ENCODE measurements at places on chromosomes 5 and 9.

GRCh38 chr9:106846857-106847256 lies 16.1 kb upstream of the ZNF462 start:
- DNase-seq, result no peak

- no peak for DNase-seq
Measured at GRCh38 chr5:108661590-108662219, 86.0 kb upstream of the FER start.

GRCh38 chr5:155753943-155754581 lies 572.9 kb upstream of the SGCD start:
- no peak for DNase-seq

DNA sequence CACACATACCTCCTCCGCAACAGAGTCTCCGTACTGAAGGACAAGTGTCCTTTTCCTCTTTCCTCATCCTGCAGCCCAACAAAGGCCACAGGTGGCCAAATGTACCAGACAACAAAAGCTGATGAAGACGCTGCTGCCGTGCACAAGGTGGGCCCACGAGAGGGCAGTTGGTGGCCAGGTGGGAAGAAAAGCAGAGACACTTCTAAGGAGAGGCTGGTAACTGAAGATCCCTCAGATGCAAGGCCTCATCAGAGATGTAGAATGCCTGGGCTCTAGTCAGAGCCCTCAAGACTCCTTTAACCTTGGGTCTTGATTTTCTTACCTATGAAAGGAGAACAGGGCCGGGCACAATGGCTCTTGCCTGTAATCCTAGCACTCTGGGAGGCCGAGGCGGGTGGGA lies 75.7 kb downstream of the NRG2 start:
- DNase-seq, result no peak

GRCh38 chr9:98974994-98975712 lies 31.4 kb downstream of the COL15A1 start:
- peak; percentile 54 for DNase-seq

GRCh38 chr5:163478126-163478981 lies 17.9 kb downstream of the HMMR start:
- DNase-seq, result no peak

- no peak for DNase-seq
Measured at GRCh38 chr5:66013397-66013796, 87.0 kb downstream of the ERBIN start.

GRCh38 chr5:15236911-15237508 lies 263.0 kb upstream of the FBXL7 start:
- DNase-seq, result no peak

DNA sequence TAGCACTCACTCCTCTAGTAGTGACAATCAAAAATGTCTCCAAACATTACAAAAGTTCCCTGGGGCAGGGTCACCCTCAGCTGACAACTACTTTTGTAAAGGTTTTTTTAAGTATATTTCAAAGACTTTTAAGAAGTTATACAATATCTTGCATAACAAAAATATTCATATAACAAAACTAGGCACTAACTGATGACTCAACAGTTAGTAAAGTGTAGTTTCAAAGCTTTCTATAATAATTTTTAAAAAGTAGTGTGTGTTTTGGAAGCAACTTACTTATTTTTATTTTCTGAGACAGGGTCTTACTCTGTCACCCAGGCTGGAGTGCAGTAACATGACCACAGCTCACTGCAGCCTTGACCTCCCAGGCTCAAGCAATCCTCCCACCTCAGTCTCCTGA lies 84.9 kb downstream of the BAAT start:
- DNase-seq, result no peak

GRCh38 chr5:428754-429452 lies 14.1 kb upstream of the EXOC3 start:
- DNase-seq, result no peak

GRCh38 chr9:87008667-87009066 lies 61.4 kb upstream of the GAS1 start:
- DNase-seq, result no peak

DNA sequence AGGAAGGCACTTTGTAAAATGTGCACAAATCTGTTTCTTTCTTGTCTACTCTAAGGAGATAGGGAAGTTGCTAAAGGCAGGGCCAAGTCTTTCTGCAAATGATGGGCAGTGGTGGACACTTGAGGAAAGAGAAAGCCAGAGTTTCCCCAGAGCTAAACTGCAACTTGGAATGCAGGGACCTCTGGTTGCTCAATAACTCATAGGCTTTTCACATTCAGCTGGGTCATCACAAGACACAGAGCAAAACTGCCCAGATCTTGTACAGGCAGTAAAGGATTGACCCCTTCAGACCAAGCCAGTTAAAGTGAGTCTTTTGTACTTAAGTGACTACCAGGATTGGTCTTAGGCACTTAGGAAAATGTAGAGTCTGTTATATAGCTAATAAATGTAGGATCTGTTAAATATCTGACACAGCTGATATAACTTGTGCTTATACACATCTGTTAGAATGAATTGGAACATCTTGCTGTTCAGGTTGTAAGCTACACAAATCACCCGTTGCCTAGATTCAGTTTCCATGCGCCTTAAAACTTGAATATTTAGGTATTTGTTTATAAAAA lies 13.5 kb upstream of the AGXT2 start:
- no peak for DNase-seq

GRCh38 chr5:172862165-172862801 lies 28.2 kb downstream of the ERGIC1 start:
- DNase-seq, result no peak

- no peak for DNase-seq
Measured at GRCh38 chr9:134358026-134358661, 31.9 kb downstream of the RXRA start.

All from left renal cortex interstitium (tissue), 4 donors.